CD8-positive, alpha-beta memory T cell (primary cell): ENCODE measurements at places on chromosomes 7 and 10. TPM values are rescaled to one million over a fixed set of nuclear protein-coding genes. Genes with fewer than 3 reads are reported as not detected.

The GRM3 gene
- total RNA-seq, result not detected

The LRRC4 gene
- 0.51 TPM for total RNA-seq

The ASB10 gene
- total RNA-seq, result not detected

The CREB3L2 gene
- total RNA-seq, result 25.0 TPM

The FZD8 gene
- 0.50 TPM for total RNA-seq

The FHIP2A gene
- total RNA-seq, result 20.0 TPM

The MRPS24 gene
- 147 TPM for total RNA-seq

The VWDE gene
- total RNA-seq, result 0.71 TPM

The AQP1 gene
- total RNA-seq, result 0.13 TPM

The NOS3 gene
- total RNA-seq, result 9.9 TPM

The SEMA3C gene
- not detected for total RNA-seq

The FAM180A gene
- total RNA-seq, result not detected

The MYOZ1 gene
- not detected for total RNA-seq

The POT1 gene
- 24.0 TPM for total RNA-seq

The WDFY4 gene
- 0.20 TPM for total RNA-seq

The TCAF2 gene
- 18.2 TPM for total RNA-seq

The SH2D4B gene
- 0.11 TPM for total RNA-seq

The FAM24B gene
- 11.7 TPM for total RNA-seq

The LCOR gene
- total RNA-seq, result 26.1 TPM

The CALY gene
- total RNA-seq, result 0.92 TPM

The TUBB8 gene
- total RNA-seq, result not detected
